NCI-H1417 (cell line): ENCODE measurements at places on chromosomes 2 and 18.

DNA sequence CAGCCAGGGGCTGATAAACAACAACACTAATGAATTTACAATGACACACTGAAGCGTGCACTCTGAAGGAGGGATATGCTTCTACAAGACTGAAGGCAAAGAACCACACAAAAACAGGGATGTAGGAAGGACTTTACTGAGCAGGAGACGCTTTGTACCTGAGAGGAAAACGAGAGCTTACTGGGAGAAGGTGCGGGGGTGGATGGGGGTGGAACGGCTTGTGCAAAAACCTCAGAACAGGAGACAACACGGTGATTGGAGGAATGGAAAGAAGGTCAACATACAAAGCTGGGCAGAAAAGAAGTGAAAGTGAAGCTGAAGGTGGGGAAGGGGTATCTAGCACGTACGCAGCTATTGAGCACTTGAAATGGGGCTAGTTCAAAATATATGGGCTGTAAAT, 93.1 kb downstream of the SLC8A1 start:
- no peak for DNase-seq

GRCh38 chr2:105790461-105791149, 45.9 kb downstream of the NCK2 start:
- no peak for DNase-seq

GRCh38 chr2:175626796-175627195, 375.3 kb downstream of the LNPK start:
- no peak for DNase-seq

DNA sequence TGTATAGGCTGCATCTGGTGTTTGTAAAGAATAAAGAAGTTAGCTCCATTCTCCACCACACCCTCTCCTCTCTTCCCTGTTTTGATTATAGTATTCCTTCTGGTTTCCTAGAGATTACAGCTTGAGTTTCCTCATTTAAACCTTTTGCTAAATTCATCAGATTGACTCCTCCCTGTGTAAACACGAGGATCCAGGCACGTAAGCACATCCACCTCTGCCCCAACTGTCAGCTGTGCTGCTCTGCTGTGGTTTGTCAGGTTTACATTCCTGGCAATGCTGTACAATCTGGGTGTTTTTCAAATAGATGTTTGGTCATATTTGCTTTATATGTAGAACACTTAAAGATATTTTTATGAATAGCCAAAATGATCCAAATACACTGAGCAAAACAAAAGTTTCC, 302.8 kb downstream of the PTGR3 start:
- no peak for DNase-seq

DNA sequence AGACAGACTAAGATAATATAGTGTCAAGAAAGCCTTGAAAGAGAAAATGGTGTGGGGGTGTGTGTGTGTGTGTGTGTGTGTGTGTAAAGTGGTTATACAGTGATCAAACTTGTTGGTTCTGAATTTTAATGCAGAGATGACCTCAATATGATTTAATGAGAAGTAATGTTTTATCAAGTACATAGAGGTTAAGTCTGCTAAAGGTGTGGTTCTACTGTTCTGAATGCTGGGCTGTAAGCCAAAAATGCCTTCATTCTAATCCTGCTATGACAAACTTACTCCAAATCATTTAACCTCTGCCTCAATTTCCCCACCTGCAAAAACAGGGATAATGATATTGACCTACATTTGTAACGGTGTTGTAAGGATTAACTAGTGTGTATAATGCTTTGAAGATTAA, 87.9 kb downstream of the WDPCP start:
- no peak for DNase-seq

GRCh38 chr2:159922563-159922962, 124.6 kb upstream of the CD302 start:
- no peak for DNase-seq

GRCh38 chr2:62362561-62362960, 143.4 kb downstream of the TMEM17 start:
- DNase-seq = no peak

- DNase-seq = no peak
Observed at GRCh38 chr2:191676790-191677645, 918 bp upstream of the NABP1 start.

- DNase-seq = no peak
Observed at GRCh38 chr18:28786926-28787325, 610.0 kb upstream of the CDH2 start.

- DNase-seq = no peak
Observed at GRCh38 chr18:48045744-48046143, 115.3 kb upstream of the SMAD2 start.

DNA sequence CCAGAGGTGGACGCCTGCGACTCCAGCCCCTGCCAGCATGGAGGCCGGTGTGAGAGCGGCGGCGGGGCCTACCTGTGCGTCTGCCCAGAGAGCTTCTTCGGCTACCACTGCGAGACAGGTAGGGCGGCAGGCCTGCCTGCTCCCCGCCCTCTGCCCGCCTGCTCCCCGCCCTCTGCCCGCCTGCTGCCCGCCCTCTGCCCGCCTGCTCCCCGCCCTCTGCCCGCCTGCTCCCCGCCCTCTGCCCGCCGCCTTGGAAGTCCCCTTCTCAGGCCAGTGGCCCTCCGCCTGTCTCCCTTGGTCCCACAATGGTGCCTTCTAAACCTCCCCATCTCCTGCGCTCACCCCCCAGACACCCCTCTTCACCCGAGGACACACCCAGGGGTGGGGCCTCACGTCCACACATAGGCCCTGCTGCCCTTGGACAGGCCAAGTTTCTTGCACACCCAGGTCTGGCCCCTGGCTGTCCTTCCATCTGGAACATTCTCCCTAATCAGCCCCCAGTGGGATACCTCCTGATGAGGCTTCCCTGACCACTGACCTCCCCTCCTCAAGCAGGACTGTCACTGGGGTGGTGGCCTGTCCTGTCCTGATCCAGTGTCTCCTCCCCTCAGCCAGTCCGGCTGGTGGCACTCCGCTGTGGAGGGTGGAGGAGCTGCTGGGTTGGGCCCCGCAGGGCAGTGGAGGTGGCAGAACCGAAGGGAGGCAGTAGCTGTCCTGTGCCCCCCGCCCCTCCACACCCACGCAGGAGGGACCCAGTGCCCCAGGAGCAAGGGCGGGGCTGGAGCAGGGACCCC, 37.9 kb downstream of the MTERF4 start:
- peak; percentile 63 for DNase-seq

- DNase-seq = no peak
Observed at GRCh38 chr2:172248381-172248780, 145.7 kb upstream of the DLX2 start.

DNA sequence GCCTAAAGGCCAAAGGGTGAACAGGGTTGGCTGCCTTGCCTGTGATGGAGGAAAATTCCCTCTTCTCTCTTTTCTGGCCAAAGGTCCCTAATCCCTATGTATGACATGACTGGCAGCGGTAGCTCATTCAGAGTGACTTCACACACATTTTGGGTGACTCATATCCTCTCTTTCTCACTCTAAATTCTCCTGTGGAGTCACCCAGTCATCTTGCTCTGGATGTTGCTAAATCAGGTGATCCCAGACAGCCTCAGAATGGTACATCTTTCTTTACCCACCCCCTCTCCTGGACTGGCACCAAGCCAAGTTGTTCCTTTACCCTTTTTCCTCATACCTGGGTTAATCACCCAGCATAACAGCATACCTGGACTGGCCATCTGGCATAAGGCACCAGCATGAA, 77.2 kb downstream of the NEURL3 start:
- no peak for DNase-seq

GRCh38 chr2:23241121-23241520, 143.9 kb upstream of the KLHL29 start:
- peak; percentile 40 for DNase-seq

GRCh38 chr18:79690071-79690470, 10.5 kb downstream of the CTDP1 start:
- no peak for DNase-seq

GRCh38 chr2:9474361-9475057, at the start of gene IAH1:
Gene IAH1 (plus strand): TSS chr2:9474551. CDS start chr2:9474567, 16 bp downstream.
- DNase-seq = peak; percentile 94

DNA sequence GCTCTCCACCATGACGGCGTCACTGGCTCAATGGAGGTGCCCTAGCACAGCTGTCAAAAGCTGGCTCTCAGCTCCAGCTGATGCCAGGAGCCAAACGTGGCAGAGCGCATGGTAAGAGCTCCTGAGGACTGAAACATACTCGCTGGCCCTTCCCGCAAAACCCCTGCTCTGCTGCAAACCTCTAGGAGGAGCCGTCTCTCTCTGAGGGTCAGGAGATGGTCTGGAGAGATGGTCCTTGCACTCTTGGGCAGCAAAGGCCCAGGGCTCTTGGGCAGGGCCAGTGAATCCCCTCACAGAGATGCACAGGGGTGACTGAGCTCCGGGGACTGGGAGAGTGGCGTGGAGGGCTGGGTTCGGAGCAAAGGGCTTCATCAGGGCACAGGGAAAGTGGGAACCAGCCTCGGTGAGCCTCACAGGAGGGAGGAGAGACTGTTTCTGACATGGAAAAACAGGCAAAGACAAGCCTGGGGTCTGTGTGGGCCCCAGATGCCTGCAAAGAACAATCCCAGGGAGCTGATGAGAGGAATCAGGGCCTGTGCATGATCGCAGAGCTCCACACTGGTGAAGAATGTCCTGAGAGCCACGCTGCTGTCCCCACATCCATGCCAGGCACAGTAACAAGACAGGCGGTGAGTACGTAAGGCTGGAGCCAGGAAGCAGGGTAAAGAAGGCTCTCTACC, 17.2 kb downstream of the SNORC start:
- DNase-seq = no peak

- DNase-seq = no peak
Observed at GRCh38 chr2:225072444-225072843, 30.2 kb upstream of the DOCK10 start.

- no peak for DNase-seq
Observed at GRCh38 chr2:45305599-45305998, 296.3 kb upstream of the SIX2 start.

GRCh38 chr18:7545734-7546133, 21.4 kb upstream of the PTPRM start:
- DNase-seq = no peak

DNA sequence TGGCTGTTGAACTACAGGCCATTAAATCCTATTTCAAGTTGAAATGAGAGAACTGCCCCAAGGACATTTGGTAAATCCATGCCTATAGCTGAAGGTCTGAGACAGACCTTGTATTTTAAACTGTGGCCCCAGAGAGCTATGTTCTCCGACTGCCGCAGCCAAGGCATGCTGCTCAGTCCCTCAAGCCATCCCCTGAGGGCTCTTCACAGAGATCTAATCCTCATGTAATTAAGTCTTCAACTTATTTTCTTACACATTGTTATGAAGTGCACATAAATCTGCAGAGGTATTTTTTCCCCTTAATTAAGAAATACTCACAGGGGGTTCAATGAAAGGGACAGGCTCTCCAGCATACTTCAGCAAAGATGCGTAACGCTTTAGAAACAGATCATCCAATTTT, 50.6 kb downstream of the ABCG8 start:
- DNase-seq = no peak

DNA sequence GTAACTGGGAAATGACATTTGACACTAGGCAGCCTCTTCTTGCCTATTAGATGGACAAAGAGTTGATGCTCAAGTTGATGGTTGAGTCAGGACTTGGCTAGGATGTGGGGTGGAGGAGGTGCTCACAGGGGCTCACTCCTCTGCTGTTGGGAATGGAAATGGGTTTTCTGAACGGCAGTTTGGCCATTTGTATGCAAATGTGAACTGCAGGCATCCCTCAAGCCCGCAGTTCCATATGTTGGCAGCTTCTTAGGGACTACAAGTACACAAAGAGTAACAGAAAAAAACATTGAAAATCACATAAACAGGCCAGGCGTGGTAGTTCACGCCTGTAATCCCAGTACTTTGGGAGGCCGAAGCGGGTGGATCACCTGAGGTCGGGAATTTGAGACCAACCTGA, 80.8 kb downstream of the INPP5D start:
- no peak for DNase-seq

GRCh38 chr2:174778085-174778981, 14.1 kb upstream of the CHRNA1 start:
- DNase-seq = no peak

DNA sequence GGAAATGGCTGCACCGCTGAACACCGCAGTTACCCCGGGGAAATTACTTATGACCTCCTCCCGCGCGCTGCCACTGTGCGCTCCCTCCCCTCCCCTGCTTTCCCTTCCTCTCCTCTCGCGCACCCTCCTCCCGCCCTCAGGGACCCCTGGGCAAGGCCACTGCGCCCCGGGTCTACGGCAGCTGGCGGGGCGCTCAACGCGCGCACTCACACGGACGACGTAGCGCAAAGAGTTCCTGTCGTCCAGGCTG, 7.9 kb downstream of the ALPP start:
- no peak for DNase-seq

GRCh38 chr2:64516651-64517510, 7.2 kb upstream of the AFTPH start:
- DNase-seq = peak; percentile 40

- no peak for DNase-seq
Observed at GRCh38 chr2:195003881-195004471, 653.0 kb upstream of the SLC39A10 start.

GRCh38 chr2:171785450-171785849, 98.2 kb downstream of the DYNC1I2 start:
- no peak for DNase-seq

DNA sequence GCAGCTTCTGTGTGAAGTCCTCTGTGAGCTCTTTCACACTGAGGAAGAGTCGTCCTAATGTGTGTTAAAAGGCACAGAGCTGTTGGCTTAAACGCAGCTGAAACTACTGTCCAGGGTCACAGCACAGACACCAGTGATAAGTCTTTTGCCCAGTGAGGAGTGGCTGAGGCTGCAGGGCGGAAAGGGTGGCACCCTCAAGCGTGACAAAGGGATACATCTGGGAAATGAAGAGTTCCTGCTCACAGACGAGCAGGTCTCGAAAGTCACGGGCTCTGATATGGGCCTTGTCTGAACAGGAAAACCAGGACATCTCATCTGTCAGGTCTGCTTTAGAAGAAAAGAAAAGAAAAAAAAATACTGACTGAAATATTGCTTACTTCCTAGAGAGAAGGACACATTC, 36.5 kb downstream of the TGIF1 start:
- no peak for DNase-seq

DNA sequence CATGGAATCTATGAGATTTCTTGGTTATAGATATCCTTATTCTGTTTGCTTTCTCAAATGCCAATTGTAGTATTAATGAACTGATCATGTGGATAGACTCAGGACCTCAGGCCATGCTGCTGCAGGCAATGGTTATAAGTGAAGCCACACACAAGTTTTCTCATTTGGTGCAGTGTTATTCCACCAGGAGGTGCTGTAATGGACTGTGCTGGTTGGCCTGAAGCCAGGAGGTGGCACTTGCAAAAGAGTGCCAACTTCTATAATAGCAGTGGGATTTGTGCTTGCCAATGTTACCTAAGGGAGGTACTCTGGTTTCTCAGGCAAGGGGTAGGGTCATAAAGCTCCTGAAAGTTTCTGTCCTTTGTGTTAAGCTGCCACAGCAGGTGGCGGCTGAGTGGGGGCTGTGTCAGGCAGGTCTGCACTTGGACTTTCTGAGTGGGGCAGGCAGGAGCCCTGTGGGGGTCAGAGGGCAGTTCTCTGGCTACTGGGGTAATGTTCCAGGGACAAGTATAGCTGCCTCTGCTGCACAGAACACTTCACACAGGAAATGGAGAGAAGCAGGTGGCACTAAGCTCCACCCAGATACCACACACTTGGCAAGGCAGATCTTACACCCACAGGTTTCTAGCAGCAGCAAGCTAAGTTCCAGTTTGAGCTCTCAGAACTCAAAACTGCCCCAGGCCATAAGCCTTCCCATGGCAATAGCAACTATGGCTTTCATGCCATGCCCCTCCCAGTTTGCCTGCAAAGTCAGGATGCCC, 352.6 kb upstream of the CWC22 start:
- no peak for DNase-seq
